ENCODE measurements at places on chromosomes 12 and 14. TPM values are rescaled to one million over a fixed set of nuclear protein-coding genes. Genes with fewer than 3 reads are reported as not detected.

TNFAIP2 gene
- 0.50 TPM for total RNA-seq

C14orf180 gene
- not detected for total RNA-seq

KCNC2 gene
- not detected for total RNA-seq

PIWIL1 gene
- total RNA-seq = not detected

KRT77 gene
- not detected for total RNA-seq

DNAH10 gene
- 0.19 TPM for total RNA-seq

MYO1H gene
- not detected for total RNA-seq

SLC4A8 gene
- total RNA-seq = 3.7 TPM

LTBP2 gene
- total RNA-seq = 0.10 TPM

PZP gene
- total RNA-seq = not detected
